ENCODE measurements at places on chromosomes 6 and 20. TPM values are rescaled to one million over a fixed set of nuclear protein-coding genes. Genes with fewer than 3 reads are reported as not detected.

The LINC00237 gene
- 2.8 TPM for total RNA-seq

The ZSCAN12 gene
- total RNA-seq: 22.8 TPM

The LHFPL5 gene
- total RNA-seq: 1.6 TPM

The BMP5 gene
- 0.94 TPM for total RNA-seq

The CCN6 gene
- total RNA-seq: not detected

The CTAGE9 gene
- total RNA-seq: not detected

The TMEM217 gene
- not detected for total RNA-seq

The HRH3 gene
- total RNA-seq: 0.31 TPM

The SPATS1 gene
- not detected for total RNA-seq

The LPA gene
- 2.5 TPM for total RNA-seq

The FILIP1 gene
- 2.2 TPM for total RNA-seq

The MOXD1 gene
- total RNA-seq: 26.9 TPM

The TSHZ2 gene
- total RNA-seq: 1.9 TPM

The OR12D3 gene
- total RNA-seq: not detected

The COL9A3 gene
- 27.9 TPM for total RNA-seq

The ARMH2 gene
- total RNA-seq: not detected

The PTK6 gene
- total RNA-seq: not detected

The VSTM2L gene
- total RNA-seq: 50.7 TPM

The CLVS2 gene
- total RNA-seq: 70.1 TPM

The CFAP206 gene
- total RNA-seq: 3.1 TPM

The THBD gene
- total RNA-seq: 0.63 TPM

The SLC13A3 gene
- total RNA-seq: 13.1 TPM

The MUC21 gene
- total RNA-seq: not detected

The CD24 gene
- 943 TPM for total RNA-seq

The VPS52 gene
- total RNA-seq: 47.6 TPM

The JPH2 gene
- not detected for total RNA-seq

The UNC93A gene
- total RNA-seq: not detected

The AGER gene
- total RNA-seq: 0.63 TPM

The PRKN gene
- total RNA-seq: 13.8 TPM

The TMEM14A gene
- total RNA-seq: 59.5 TPM

The GLP1R gene
- not detected for total RNA-seq
